ENCODE measurements at places on chromosomes 13 and 19.

DNA sequence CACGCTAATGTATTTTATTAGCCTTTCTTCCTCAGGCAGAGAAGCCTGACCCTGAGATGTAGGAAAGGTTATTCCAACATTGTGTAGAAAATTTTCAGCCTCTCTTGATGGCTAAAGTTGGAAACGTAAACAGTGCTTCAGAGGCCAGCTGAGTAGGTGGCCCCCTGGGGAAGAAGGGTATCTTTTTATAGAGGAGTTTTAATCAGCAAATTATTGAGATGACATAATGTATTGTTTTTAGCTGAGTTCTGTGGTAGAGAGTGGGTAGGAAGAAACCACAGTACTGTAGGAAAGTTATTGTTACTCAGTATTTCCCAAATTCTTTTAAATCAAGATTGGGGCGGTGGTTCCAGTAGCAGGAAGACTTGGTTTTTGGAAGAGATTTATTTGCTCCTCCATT lies 268.8 kb downstream of the DLEU7 start:
- DNase-seq: no peak

DNA sequence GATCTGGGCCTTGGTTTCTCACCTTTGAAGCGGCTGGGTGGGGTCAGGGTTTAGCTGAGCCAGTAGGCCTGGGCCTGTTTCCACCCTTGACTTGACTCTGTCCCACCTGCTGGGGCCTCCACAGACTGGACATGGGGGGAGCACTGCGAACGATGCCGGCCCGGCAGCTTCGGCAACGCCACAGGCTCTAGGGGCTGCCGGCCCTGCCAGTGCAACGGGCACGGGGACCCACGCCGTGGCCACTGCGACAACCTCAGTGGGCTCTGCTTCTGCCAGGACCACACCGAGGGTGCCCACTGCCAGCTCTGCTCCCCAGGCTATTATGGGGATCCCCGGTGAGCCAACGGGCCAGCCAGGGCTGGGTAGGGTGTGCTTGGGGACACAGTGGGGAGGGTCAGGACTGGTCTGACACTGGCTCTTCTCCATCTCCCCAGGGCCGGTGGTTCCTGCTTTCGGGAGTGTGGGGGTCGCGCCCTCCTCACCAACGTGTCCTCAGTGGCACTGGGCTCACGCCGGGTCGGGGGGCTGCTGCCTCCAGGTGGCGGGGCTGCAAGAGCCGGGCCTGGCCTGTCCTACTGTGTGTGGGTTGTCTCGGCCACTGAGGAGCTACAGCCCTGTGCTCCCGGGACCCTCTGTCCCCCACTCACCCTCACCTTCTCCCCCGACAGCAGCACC lies 28.0 kb downstream of the MEGF8 start:
- no peak for DNase-seq

GRCh38 chr19:38836983-38837626 lies 5.5 kb upstream of the ECH1 start:
- no peak for DNase-seq

DNA sequence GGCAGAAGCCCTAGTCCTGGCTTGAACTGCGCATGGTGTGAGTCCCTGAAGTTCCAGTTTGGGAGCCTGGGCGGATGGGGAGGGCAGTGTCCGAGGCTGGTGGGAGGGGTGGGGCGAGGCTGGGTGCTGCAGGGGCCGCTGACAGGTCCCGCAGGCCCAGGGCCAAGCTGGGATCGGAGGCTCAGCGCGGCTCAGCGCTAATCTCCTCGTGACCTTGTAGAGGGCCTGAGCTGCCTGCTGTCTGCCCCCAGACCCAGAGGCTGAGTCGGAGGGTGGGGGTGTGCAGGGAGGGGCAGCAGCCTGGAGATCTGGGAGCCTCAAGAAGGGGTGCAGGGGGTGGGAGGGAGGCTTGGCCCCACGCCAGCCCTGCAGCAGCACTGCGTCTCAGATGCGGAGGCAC lies 3.0 kb downstream of the ATP1A3 start:
- no peak for DNase-seq

- no peak for DNase-seq
Measured at GRCh38 chr13:86087244-86087643, 288.0 kb upstream of the SLITRK6 start.

GRCh38 chr19:57633832-57634131 lies 814 bp downstream of the ZNF211 start:
- no peak for DNase-seq

DNA sequence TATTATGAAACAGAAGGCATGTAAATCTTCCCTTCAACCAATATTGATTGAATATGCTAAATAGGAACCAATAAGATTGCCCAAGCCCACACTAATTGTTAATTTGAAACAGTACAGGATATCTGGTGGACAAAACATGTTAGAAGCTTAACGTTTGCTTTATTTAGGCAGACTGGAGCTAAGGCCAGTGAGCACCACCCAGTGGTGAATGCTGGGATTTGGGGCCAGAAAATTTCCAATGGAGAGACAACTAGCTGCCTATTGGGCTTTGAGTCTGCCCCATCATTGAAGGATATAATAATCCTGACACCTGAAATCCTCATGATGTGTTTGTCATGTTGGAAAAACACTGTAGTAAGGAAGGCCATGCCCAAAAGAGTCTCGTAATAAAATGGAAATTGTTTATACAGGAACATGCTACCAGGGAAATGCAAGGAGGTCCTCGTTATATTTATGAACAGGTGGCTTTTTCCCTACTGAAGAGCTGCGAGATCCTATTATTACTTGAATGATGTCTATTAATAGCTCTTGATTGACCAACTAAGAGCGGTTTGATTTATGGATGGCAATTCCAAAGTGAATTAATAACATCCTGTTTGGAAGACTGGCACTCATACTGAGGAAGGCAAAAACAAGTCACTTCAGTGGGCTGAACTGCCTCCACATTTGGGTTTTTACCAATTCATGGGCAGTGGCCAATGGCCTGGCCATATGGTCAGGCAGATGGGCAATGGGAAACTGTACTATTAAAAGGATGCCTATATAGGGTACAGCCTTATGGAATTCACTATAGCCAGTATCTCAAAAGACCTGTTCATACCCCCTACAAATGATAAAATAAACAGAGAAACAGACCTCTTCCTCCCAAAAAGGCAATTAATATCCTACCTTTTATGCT lies 8.7 kb downstream of the SIGLECL1 start:
- DNase-seq: peak; percentile 50

GRCh38 chr13:58056426-58056825 lies 424.9 kb downstream of the PCDH17 start:
- no peak for DNase-seq

- DNase-seq: peak; percentile 66
Measured at GRCh38 chr19:4088975-4089374, 22.3 kb upstream of the ZBTB7A start.

DNA sequence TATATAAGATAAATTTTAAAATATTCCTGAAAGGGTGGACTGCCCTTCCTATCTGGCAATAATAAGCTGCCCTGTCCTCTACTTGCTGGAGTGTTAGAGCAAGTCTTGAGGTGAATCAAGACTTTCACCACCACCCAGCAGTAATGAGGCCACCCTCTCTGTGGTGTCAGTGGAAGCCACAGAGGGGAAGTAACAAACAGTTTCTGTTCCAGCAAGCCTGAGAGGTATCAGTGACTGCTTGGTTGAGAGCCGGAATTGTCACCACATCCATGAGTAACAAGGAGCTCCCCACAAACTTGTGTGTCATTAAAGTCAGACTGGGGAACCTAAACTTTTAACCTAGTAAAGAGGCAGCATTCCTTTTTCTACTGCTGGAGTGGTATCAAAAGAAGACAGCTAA lies 532.7 kb upstream of the SPRY2 start:
- no peak for DNase-seq

GRCh38 chr19:44600466-44600865 lies 12.9 kb upstream of the IGSF23 start:
- no peak for DNase-seq

DNA sequence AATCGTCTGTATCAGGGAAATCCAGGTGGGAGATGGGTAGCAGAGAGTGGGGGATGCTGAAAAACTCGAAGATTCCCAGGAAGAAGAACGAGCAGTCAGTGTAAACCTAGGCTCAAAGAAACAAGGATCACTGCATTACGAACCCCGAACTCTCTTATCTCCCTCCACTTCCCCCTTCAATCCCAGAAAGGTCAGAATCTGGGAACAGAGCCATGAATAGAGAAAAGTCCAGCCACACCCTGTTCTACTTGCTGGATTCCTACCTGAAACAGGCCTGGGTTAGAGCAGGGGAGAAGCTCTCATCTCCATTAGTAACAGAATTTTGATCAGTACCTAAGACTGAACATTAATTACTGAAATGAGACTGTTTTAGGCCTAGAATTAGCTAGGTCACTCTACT lies 24.4 kb downstream of the EPSTI1 start:
- no peak for DNase-seq

DNA sequence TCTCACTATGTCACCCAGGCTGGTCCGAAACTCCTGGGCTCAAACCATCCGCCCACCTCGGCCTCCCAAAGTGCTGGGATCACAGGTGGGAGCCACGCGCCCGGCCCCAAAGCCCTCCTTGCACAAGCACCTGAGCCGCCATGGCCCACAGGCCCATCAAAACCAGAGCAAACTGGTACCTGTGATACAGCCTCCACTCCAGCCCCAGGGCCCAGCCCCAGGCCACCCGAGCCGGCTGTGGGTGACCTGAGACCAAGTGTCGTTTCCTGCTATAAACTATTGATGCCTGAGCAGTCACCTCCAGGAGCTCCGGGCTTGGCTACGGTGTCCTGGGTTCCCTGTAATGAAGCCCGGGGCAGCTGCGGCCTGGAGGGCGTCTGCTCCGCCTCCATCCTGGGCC lies 9.7 kb upstream of the PTBP1 start:
- no peak for DNase-seq

DNA sequence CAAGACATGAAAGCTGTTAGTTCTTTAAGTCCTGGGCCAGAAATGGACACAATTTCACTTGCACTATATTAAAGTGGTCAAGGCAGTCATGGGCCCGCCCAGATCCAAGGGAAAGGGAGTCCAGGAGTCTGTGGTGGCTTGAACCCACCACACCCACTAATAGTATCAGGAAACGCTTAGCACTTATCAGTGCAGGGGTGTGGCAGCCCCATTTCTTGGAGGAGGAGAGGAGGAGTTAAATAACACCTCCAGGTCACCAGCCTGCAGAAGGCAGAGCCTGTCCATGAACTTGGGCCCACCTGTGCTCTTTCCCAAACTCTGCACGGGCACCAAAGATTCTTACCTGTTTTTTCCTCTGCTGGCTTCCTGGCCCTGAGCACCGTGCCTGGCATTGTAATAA lies 5.4 kb upstream of the NTN5 start:
- DNase-seq: no peak

- no peak for DNase-seq
Measured at GRCh38 chr19:13841962-13842290, 35.0 kb upstream of the NANOS3 start.

DNA sequence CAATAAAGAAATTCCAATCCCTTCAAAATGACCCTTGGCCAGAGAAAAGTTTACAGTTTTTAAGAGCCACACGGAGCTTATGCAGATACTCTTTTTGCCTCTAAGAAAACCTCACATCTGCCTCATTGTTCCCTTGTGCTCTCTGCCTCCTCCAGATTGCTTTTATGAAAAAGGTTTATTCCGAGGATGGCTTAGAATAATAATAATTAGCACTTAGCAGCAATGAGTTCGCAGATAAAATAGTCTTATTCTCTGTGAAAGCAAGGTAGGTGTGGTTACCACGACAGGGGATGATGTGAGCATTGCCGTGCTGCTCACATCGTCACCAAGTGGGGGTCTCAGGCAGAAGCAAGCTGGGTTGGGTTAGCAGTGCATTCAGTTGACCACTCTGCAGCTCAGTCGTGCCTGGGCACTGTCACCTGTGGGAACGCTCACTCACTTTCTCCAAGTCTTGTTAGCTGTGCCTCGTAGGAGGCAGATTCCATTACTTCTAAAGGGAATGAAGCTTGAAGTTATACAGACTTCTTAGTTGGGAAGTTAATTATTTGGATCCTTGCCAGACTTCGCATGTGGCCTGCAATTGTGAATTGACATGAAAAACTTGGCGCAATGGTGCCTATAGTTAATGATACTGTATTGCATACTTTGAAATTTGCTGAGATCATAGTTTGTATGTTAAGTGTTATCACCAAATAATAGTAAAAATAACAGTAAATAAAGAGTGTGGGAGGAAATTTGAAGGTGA lies 157.2 kb downstream of the MYO16 start:
- no peak for DNase-seq

- DNase-seq: no peak
Measured at GRCh38 chr19:34274284-34274826, 20.0 kb downstream of the GARRE1 start.

DNA sequence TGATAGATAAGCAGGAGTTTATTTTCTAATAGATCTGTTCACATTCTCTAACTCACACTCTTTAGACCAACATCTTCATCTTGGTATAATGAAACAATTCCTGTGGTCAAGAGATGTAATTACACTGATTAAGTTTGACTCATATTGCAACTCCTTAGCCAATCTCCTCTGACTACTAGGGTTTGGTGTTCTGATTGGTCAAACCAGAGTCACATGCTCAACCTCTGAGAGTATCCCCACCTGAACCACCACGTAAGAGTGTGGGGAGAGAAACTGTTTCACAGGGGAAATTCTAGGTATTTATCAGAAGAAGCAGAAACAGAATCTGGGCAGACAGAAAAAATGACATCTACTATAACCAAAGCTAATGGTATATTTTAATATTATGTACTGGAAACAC lies 42.4 kb downstream of the UQCRFS1 start:
- no peak for DNase-seq

GRCh38 chr19:9849791-9850190 lies 14.7 kb downstream of the PIN1 start:
- no peak for DNase-seq

DNA sequence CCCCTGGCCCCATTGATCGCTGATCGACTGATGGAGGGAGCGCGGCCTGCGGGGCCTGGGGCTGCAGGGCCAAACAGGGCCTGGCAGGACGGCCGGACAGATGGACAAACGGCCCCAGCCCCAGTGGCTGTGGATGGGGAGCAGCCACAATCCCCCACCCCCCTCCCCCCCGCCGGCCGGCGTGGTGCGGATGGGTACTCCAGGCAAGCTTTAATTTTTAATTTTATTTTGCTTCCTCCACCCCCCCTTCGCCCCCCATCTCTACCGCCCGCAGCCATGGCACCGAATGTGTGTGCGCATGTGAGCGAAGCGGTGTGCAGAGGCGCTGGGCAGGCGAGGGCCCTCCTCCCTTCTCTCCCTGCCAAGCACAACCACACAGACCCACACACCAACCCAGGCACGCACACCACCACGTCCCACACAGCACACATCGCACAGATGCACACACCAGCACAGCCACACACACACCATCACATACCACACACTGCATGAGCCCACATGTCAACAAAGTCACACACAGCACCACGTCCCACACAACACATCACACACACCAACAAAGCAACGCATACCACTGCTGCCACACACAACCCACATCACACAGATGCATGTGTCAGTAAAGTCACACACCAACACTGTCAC lies 12.4 kb downstream of the ERFL start:
- no peak for DNase-seq

GRCh38 chr19:858868-859843 lies at the start of gene CFD:
Gene CFD, plus strand, starts transcription at chr19:859664. Its CDS starts 26 bp downstream, at chr19:859690.
- no peak for DNase-seq

- DNase-seq: no peak
Measured at GRCh38 chr19:49415102-49415809, 8.0 kb downstream of the PTH2 start.

- DNase-seq: no peak
Measured at GRCh38 chr19:42289556-42290041, 12.3 kb upstream of the PRR19 start.

- no peak for DNase-seq
Measured at GRCh38 chr13:35711909-35712308, 235.4 kb upstream of the MAB21L1 start.

Data from T-helper 2 cell treated with Interferon-gamma antibody and Interleukin-4, amounts not matched to agents 5 μg/mL and 100 μg/mL, for 36 hours (primary cell).